ENCODE measurements at places on chromosomes 1 and 21.
A peak's percentile ranks its signal among the peaks of the same experiment; 100 is the strongest.

DNA sequence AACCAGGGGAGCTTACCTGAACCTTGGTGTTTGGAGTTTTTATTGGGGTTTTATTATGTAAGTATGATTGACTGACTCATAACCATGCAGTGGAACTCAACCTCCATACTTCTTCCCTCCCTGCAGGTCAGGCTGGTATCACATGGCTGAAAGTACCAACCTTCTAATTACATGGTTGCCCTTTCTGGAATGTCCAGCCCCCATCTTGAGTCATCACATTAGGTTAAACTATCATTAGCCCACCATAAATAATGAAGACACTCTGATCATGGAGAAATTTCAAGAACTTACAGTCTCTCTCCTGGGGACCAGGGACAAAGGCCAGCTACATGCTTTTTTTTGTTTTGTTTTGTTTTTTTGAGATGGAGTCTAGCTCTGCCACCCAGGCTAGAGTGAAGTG is 19.2 kb upstream of the DPH5 start:
- no peak for DNase-seq

DNA sequence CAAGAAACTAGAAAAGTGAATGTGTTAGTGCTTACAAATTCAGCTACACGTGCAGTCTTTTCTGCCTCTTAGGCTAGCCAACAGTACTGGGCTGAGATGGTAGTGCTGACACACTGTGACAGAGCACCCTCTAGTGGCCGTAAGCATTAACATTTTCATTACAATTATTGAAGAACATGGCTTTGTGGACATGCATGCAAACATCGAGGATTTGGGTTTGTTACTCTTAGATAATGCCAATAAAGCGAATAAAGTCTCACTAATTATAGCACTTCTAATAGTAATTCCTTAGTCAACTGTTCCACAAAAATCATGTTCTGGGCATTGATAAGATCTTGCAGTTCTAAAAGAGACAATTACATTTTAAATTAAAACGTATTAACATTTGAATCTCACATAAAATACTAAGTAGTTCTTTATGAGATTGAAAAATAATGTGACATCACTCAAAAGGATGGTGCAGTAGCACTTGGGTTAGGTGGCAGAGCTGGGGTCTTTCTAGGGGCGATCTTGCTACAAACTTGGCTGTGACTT is 47.1 kb downstream of the MYSM1 start:
- peak; percentile 80 for DNase-seq

GRCh38 chr1:51313961-51314777 is 16.2 kb downstream of the TTC39A start:
- DNase-seq = peak; percentile 74

GRCh38 chr21:29305561-29305960 is 6.8 kb downstream of the BACH1 start:
- no peak for DNase-seq

DNA sequence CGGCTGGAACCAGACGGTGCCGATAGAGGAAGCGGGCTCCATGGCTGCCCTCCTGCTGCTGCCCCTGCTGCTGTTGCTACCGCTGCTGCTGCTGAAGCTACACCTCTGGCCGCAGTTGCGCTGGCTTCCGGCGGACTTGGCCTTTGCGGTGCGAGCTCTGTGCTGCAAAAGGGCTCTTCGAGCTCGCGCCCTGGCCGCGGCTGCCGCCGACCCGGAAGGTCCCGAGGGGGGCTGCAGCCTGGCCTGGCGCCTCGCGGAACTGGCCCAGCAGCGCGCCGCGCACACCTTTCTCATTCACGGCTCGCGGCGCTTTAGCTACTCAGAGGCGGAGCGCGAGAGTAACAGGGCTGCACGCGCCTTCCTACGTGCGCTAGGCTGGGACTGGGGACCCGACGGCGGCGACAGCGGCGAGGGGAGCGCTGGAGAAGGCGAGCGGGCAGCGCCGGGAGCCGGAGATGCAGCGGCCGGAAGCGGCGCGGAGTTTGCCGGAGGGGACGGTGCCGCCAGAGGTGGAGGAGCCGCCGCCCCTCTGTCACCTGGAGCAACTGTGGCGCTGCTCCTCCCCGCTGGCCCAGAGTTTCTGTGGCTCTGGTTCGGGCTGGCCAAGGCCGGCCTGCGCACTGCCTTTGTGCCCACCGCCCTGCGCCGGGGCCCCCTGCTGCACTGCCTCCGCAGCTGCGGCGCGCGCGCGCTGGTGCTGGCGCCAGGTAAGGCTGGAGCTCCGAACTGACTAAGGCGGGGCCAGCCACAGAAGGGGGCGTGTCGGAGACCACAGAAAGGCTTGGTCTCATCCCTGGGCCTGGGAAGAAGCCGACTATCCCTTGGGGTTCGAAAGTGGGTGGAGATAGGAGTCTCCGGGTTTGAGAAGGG is 486 bp downstream of the SLC27A3 start:
- DNase-seq = no peak

DNA sequence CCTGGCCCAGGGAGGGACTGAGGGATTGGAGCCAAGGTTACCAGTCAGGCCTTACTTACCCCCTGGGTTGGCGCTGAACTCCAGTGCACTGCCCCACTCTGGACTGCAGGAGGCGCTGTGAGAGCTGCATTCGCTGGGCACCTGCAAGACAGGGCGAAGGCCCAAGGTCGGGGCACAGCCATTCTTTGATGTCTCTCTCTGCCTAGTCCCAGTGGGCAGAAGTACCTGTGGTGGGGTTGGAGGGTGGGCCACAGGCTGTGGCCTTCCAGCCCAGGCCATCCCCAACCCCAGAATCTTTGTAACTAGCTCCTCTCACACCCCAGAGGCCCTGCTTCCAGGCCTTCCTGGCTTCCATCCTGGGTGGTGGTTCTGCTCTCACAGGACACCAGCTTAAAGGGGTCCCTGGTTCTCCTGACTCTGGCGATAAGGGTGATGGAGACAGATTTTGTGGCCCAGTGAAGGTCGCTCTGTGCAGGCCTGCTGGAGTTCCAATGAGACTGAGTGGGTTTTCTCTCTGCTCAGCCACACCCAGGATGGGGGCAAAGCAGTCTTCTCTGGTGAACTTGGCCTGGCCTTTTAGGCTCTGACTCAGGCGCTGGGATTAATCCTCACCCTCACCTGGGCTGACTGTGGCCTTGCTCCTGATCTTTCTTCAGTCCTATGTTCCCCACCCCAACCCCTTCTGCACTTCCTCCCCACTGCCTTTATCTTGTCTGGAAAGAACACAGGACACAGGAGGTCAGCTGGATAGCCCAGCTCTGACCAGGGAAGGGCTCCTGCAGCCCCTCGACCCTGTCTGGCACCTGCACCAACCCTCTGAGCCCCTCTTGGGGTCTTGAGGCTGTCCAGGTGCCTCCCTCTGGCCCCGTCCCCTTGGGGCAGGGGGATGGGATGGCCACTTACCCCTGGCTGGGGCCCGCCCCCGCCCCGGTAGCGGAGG is 954 bp downstream of the MYOG start:
- DNase-seq = no peak

GRCh38 chr1:19305880-19306279 is 6.1 kb downstream of the AKR7A2 start:
- no peak for DNase-seq

- DNase-seq = no peak
These were observed 78.5 kb downstream of the HLCS start for GRCh38 chr21:36887963-36888362.

DNA sequence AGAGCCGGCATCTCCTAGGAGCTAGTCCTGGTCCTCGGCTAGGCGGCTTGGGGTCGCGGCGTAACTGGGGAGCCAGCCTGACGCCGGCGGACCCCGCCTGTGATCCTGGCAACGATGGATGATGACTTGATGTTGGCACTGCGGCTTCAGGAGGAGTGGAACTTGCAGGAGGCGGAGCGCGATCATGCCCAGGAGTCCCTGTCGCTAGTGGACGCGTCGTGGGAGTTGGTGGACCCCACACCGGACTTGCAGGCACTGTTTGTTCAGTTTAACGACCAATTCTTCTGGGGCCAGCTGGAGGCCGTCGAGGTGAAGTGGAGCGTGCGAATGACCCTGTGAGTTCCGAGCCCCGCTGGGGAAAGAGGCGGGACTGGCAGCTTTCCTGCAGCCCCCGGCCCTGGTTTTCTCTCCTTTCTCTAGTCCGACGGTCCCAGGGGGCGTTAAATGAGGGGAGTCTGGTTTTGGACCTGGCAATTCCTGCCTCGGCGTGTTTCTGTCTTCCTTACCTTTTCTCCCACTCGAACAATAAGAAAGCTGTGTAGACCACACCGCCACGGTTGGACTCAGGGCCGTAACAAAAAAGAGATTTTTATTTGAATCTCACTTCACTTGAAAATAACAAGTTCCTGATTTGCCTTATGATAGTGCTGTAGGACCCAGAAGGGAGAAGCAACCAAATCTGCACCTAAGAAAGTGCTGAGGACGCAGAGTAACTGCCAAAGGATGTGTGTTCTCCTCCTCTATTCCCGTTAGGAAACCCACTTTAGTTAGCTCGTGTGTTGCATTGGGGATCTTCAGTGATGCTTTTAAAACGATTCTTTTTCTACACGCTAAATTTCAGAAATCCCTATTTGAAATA is at the start of gene SPRTN:
Gene SPRTN (plus strand): TSS at position 24 of the 859 bp plus-strand sequence. CDS start 91 bp downstream, at position 115.
- peak; percentile 27 for DNase-seq

- peak; percentile 72 for DNase-seq
These were observed 91.9 kb upstream of the SSX2IP start for GRCh38 chr1:84781946-84782771.

DNA sequence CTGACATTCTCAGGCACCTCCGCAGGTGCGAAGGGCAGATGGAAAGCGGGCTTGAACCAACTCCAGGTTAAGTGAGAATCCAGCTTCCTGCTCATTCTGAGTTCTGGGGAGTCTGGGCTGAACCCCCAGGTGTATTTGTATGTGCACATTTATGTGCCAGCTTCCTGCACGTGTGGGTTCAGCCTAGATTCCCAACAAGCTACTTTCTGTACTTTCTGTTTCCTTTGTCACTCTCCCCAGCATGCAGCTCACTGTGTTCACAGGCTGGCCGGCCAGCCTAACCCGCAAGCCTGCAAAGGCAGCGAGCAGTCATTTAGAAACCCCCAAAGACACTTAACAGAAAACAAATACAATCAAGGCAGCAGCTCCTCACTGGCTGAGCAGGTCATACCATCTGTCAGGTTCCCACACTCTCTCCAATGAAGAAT is 1.3 kb upstream of the IL19 start:
- DNase-seq = no peak

DNA sequence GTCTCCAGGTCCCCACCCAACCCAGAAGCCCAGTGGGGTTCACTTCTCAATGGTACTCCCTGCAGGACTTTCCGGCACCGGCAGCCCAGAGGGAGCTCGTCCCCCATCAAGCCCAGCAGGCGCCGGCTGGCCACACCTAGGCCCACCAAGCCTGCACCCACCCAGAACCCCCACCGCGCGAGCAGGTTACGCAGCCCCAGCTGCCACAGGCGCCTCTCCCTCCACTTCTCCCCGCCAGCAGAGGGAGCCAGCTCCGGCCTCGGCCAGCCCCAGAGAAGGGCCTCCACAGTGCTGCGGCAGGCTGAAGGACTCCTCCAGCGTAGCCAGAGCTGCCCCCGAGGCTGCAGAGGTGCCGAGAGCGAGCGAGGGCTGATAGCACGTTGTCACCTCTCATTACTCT is 722.3 kb downstream of the PLA2G4A start:
- no peak for DNase-seq

- no peak for DNase-seq
These were observed 18.2 kb downstream of the IPO9 start for GRCh38 chr1:201847150-201847549.

DNA sequence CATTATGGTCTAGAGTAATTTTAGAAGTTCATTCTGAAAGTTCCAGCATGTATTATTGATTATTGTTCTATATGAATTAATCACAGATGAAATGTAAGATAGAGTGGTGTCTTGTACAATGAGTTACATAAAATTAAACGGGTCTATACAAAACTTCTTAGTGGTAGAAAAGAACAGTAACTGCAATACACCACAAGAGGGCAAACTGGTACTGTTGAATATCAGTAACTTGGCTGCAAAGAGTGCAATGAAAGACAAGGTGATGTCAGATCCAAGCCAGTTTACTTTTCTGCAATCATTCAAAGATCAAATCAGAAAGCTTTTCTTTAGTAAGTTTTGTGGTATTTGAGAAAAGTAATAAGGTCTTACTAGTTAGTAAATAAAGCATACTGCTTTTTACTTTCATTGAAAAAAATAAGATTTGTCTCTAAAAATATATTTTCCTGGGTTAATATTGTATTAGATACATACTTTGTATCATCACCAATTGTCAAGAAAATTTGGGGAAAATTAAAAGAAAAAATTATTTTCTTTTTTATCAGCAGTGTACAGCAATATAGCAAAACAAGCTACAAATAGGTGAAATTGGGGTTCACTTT is 66.4 kb upstream of the BTG3 start:
- DNase-seq = peak; percentile 75

- no peak for DNase-seq
These were observed 62.3 kb upstream of the ETV3 start for GRCh38 chr1:157200451-157200850.

- no peak for DNase-seq
These were observed 39.9 kb downstream of the ATF3 start for GRCh38 chr1:212648431-212648830.

DNA sequence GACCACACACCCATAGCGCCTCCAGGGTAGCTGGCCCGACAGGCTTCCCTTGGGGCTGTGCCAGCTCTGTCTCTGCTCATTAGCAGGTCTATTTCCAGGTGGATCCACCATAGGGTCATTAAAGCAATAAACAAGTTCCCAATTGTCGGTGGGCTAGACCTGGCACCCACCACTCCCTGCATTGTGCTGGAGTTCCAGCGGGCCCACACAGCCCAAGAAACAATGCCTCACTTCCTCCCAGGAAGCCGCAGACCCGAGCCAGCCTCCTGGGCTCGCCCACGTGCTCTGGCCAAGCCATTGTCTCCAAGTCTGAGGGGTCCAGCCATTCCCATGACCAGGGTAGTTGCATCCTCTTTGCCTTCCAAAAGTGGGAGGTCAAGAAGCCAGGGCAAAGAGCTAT is 27.5 kb upstream of the SOX13 start:
- no peak for DNase-seq

GRCh38 chr1:247115141-247115510 is 11.0 kb upstream of the ZNF669 start:
- DNase-seq = no peak

DNA sequence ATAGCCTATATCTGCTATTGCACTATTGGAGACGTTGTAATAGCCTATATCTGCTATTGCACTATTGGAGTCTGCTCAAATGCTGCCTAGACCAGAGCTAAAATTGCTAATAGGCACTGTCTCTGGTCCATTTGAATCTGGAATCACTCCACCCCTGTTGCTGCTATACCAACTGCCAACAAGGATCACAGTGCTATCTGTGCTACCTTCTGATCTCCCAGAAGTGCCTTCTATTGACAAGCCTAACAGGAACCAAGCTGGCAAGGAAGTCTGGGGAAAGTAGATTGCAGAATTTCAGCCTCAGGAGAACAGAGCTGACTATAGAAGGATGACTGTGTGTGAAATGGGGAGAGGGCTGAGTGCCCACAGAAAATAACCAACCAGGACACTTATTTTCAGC is 15.9 kb downstream of the RWDD3 start:
- no peak for DNase-seq

DNA sequence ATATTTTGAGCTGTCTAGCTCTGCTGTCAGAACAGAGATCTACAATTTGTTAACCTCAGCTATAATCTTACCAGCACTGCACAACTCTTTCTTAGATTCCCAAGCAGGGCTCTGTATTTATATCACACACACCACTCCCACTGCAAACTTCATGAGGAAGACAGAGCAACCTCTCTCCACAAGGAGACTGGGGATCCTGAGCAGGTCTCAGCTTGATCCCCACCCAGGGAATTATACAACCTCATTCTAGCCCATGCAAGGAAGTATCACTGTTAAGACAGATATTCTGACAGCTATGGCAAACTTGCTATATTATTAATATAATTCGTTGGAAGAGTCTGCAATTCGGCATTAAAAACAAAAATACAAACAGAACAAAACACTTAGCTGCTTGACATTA is 40.4 kb downstream of the EGLN1 start:
- DNase-seq = no peak

- no peak for DNase-seq
These were observed 70.7 kb upstream of the DAB1 start for GRCh38 chr1:57494530-57495079.

Measured in astrocyte of the spinal cord (primary cell).